ENCODE measurements at places on chromosomes 3 and 15.

DNA sequence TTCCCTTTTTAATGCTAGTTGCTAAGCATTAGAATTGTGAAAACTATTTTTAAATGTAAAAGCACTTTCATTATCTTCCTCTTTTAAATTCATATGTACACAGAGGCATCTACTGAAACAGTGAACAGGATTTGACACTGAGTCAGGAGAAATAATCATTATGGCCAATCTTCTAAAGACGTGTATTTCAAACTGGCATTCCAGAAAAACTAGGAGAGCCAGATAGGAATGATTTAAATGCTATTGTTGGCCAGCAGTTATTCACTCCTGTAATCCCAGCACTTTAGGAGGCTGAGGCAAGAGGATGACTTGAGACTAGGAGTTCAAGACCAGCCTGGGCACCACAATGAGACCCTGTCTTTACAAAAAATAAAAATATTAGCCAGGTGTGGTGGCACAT is 67.6 kb upstream of the RAP2B start:
- no peak for DNase-seq

GRCh38 chr3:125641891-125642290 is 46.6 kb upstream of the OSBPL11 start:
- DNase-seq = no peak

DNA sequence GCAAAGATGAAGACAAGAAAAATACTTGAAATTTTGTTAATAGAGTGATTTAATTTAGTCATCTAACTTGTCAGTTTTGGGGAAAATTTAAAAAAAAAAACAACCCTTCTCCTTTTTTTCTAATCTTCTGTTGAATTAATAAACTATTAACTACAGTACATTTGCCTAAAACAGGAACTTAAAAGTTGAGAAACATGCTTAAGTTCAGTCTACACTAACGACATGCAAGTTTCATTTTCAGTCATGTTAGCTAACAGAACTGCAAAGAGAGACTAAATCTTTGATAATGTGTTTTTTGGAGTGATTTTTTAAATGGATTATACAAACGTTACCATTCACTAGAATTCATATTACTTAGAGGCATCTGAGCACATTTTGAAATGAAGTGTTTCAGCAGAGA is 71.9 kb upstream of the MBNL1 start:
- DNase-seq = no peak

GRCh38 chr3:73783811-73784210 is 159.1 kb upstream of the PDZRN3 start:
- no peak for DNase-seq

DNA sequence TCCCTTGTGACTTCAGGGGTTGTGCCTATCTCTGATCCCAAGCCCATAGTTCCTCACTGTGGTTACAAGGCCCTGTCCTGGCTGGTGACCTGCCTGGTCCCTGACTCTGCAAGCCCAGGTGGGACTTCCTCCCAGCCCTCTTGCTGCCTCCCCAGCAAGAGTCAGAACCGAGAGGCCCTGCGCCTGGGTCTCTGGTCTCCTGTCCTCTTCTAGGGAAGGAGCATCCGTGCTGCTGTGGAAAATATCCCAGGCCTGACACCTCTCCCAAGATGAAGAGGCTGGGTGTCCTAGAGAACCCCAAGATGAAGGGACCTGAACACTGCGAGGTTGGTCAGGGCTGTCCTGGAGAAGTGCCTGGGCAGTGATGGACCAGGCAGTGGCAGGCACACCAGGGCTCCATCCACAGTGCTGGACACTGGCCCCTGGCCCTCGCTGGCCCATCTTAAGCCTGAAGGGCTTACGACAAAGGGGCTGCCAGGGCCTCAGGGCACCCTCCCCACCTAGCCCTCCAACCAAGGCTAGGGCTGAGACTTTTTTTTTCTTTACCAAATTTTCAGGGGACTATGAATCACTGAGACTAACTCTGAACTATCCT is 32.7 kb downstream of the PTH1R start:
- DNase-seq = no peak

DNA sequence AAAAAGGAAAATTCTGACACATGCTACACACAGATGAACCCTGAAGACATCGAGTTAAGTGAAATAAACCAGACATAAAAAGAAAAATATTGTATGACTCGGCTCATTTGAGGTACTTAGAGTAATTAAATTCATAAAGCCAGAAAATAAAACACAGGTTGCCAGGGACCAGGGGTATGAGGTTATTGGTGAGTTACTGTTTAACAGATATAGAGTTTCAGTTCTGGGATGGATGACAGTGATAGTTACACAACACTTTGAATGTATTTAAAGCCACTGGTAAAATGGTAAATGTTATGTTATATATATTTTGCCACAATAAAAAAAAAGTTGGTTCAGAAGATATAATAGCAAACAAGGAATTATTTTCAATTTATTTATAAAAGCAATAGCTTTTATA is 436.1 kb upstream of the WNT5A start:
- DNase-seq = no peak

Data from activated CD4-positive, alpha-beta T cell treated with anti-CD3 and anti-CD28 coated beads, Interleukin-2, amount 50 U/mL, for 48 hours (primary cell).